GM20000 (cell line): ENCODE measurements at places on chromosomes 12 and 14.

- DNase-seq: peak; percentile 33
Measured at GRCh38 chr12:31118347-31119191, 44.9 kb downstream of the DDX11 start.

- DNase-seq: no peak
Measured at GRCh38 chr14:98877065-98877464, 394.9 kb downstream of the BCL11B start.

GRCh38 chr12:59365133-59365532 lies 230.7 kb upstream of the SLC16A7 start:
- no peak for DNase-seq

DNA sequence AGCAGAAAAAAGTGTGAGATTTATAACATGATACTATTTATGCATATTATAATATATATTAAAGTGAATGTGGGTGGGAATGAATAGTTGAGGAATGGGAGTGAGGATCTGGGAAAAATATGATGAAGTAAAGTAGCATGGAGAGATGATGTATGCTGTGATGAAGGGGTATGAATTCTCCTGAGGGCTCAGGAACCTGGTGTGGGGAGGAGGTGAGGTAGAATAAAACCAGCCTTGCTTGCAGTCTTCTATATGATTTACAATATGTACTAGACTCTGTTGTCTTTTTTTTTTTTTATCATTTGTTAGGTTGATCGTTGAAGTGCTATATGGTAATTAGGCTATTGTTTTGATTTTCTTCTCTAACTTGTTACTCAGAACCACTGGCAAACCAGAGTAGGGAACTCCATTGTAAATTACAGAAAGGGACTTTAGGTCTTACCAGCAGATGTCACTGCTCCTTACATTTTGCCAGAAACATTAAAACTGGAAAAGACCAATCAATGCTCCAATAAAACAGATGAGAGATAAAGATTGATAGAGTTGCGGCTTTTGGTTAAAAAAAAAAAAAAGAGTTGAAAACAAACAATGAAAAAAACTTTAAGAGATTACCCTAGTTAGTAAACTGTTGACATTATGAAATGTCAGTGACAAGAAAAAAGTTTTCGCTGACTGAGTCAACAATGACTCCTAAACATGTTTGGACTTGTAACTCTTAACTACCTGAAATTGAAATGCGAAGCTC lies 39.9 kb downstream of the ATL1 start:
- peak; percentile 24 for DNase-seq

DNA sequence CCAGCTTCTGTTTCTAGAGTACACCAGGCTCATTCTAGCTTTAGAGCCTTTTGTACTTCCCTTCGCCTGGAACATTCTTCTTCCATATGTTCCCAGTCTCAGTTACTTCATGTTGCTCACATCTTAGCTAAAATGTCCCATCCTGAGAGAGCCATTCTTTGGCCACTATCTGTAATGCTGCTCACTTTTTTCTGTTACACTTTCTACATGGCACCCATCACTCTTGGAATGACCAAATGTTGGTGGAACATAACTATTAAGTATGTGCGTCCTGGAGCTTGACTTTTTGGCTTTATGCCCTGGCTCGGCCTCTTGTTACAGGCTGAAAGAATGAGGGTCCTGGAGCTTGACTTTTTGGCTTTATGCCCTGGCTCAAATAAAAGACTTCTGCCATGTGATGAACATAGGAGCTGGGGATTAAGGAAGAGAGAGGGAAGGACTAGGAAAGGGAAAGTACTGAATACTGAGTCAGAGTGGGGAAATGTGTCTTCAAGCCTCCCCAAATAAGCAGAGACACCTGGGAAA lies 442.9 kb upstream of the ATP2B1 start:
- DNase-seq: no peak

- DNase-seq: no peak
Measured at GRCh38 chr12:69457433-69457832, 12.8 kb upstream of the FRS2 start.

- DNase-seq: peak; percentile 13
Measured at GRCh38 chr12:82952946-82953345, 266.2 kb downstream of the TMTC2 start.

DNA sequence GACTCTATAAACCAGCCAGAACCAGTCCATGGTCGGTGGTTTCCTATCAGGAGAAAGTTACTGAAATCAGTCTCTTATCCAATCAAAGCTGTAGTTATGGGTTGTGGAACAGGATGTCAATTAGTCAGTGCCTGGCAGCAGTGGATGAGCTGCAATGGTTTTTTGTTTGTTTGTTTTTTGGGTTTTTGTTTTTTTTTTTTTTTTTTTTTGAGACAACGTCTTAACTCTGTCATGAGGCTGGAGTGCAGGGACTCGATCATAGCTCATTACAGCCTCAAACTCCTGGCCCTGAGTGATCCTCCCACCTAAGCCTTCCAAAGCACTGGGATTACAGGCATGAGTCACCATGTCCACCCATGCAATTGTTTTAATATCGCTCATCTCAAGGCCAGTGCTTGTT lies 113.3 kb upstream of the CAND1 start:
- DNase-seq: no peak

DNA sequence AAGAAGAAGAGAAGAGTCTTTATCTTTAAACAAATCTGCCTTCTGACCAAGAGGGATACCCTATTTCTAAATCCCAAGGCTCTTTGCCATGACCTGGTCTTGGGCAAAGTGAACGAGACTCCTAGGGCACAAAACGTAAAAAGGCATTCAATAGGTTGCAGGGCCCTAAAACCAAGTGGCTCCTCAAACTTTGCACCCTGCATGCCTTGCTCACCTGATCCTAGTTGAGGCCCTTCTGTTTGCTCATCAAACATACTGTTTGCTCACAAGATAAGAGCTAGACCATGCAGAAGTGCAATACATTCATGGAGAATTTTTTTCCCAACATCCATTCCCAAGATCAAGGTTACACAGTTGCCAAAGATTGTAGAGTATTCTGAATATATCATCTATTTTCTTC lies 7.9 kb upstream of the PRH1 start:
- no peak for DNase-seq

DNA sequence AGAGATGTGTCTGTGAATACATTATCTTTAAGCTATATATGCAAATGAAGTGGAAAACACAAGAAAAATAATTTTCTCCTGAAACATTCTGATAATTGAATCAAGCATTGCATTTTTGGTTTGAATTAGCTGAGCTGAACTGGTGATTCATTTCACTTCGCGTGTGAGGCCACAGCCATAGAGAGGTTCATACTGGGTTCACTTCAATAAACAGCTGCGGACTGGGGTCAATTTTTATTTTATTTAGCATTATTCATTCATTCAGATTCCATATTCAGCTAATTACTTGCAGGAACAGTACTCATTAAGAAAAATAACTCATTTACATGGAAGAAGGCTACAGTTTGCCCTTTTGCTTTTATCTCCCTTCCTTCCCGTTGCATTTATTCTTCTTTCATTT lies 195.2 kb upstream of the LRIG3 start:
- no peak for DNase-seq

- no peak for DNase-seq
Measured at GRCh38 chr14:102511538-102511937, 2.0 kb upstream of the ANKRD9 start.
